ENCODE measurements at places on chromosomes 2 and 18. TPM values are rescaled to one million over a fixed set of nuclear protein-coding genes. Genes with fewer than 3 reads are reported as not detected.

The SERPINB10 gene
- 1.5 TPM for total RNA-seq

The MC2R gene
- not detected for total RNA-seq

The TEX44 gene
- total RNA-seq = not detected

The UXS1 gene
- 90.5 TPM for total RNA-seq

DNA sequence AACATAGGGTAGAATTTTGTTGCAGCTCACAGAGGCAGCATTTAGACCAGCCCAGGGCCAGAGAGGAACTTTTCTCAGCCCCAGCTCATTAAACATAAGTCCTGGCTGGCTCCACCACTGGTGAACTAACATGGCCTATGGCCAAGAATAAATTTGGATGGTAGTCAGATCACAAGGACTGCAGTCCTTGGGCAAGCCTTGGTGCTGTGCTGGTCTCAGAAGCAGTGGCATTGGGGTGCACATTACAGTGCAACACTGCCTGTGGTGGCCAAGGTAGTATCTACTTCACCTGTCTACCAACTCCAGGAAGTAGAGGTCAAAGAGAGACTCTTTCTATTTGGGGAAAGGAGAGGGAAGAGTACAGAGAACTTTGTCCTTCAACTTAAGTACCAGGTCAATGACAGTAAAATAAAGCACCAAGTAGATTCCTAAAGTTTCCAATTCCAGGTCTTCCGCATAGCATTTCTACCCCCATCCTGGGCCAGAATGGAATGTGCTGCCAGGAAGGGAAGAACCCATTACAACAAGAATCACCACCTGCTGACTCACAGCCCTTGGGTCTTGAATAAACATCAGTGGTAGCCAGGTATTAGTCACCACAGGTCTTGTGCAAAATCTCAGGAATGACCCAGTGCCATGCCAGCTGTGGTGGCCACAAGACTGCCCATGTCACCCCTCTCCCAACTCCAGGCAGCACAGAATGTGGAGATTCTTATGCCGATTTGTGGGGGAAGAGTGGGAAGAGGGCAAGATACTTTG lies 155.4 kb upstream of the FSIP2 start:
- DNase-seq = no peak
- no peak overlapping the region for H3K4me3 ChIP-seq
- H3K27ac ChIP-seq = no peak overlapping the region
- H3K27me3 ChIP-seq = no peaks in the 10 kb centered on the region

DNA sequence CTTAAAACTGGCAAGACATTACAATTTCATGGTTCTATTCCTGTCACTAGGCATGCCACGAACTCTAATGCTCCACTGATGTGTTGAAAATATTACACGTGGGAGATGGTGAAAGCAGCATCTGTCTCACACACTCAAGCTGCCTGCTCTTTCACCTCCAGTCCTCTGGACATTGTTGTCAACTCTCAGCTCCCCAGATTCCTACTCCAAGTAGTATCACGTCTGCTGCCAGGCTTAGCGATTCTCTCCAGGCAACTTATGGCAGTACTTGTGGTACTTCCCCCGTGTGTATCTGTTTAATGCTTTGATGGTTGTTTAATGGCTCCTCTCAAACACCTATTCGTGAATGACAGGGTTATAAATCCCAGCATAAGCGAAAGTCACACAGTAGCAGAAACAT lies 103.8 kb downstream of the TMEFF2 start:
- H3K36me3 ChIP-seq = no peaks in the 10 kb centered on the region
- H3K4me1 ChIP-seq = no peaks in the 10 kb centered on the region
- no peak for DNase-seq
- H3K27me3 ChIP-seq = no peaks in the 10 kb centered on the region

The CCDC85A gene
- total RNA-seq = not detected

DNA sequence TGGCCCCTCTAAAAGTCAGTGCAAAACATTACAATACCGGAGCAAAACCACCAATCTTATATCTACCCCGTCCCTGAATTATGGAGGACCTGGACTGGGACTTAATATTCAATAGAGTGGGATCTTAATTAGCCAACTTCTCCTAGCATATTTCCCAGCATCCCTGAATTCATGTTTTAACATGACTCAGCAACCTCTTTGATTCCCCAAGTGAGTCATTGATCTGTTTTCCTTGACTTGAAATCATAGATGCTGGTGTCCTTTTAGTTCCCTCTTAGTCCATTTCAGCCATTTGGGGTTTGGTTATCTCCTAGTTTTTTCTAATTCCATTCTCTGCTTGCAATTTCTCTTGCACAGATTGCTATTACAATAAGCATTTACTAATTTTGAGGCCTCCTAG lies 677.7 kb upstream of the CELF4 start:
- H3K36me3 ChIP-seq = no peaks in the 10 kb centered on the region
- H3K4me1 ChIP-seq = no peaks in the 10 kb centered on the region
- H3K27me3 ChIP-seq = no peaks in the 10 kb centered on the region
- H3K4me3 ChIP-seq = no peak overlapping the region

DNA sequence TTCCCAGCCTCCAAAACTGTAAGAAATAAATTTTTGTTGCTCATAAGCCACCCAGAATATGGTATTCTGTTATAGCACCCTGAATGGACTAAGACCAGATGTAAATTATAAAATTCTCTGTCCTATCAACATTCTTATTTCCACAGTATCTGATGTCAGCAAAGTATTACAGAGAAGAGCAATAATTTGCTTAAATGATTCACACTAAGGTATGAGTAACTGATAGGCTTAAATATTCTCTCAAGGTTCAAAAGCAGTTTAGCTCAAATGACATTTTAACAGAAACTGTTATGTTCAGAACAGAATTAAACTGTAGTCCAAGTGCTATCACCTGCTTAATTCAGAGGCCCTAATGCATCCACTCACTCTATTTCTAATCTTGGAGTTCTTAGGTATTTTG lies 12.8 kb downstream of the SESTD1 start:
- no peak overlapping the region for H3K4me3 ChIP-seq
- H3K27me3 ChIP-seq = no peaks in the 10 kb centered on the region
- no peaks in the 10 kb centered on the region for H3K36me3 ChIP-seq
- no peaks in the 10 kb centered on the region for H3K4me1 ChIP-seq
- no peak overlapping the region for H3K27ac ChIP-seq
- DNase-seq = no peak

The TNFRSF11A gene
- 0.19 TPM for total RNA-seq

The POTEI gene
- not detected for total RNA-seq

The SERPINB8 gene
- 10.7 TPM for total RNA-seq

The HJURP gene
- not detected for total RNA-seq

Data from naive thymus-derived CD4-positive, alpha-beta T cell (primary cell).